ENCODE measurements at places on chromosomes 16 and 17.

DNA sequence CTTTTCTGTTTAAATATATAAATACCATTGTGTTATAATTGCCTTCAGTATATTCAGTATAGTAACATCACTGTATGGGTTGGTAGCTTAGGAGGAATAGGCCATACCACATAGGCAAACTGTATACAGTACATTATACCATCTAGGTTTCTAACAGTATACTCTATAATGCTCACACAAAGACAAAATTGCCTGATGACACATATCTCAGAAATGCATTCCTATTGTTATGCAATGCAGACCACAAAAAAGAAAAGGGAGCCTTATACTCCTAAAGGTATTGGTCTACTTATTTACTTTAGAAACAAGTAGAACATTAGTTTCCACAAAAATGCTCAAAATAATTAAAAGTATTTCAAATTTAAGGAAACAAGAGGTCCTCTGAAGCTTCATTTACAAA, 47.9 kb downstream of the SETD6 start:
- peak; percentile 16 for DNase-seq

- no peak for DNase-seq
Observed at GRCh38 chr17:58105093-58105492, 21.9 kb downstream of the DYNLL2 start.

DNA sequence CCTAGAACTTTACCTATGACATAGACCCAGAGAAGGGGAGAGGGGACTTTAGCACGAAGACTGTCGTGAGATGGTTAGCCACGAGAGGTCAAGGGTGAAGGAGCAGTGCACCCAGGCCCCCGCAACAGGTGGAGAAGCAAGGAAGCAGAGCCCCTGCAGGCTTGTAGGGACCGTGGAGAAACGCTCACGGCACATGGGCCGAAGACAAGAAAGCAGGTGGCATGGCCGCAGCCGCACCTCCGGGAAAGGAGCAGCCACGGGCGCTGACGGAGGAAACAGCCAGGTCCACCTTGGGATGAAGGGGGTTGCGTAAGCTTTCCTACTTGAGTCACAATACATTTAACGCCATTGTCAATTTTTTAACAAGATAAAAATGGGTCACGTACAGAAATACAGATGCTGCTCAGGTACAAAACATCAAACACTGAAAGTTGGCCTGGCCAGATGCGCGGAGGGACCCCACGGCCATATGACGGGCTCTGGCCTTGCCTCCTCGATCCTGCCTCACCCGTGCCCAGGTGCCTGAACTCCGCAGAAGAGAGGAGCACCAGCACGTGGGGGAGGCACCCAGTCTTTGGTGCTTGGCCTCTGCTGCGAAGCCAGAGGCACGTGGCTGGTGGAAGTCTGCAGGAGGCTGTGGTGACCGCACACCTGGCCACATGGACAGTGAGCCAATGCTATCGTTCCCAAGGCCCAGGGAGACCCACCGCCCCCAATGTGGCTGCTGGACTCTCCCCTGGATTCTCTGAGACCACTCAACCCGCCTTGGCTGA, 21.2 kb downstream of the SLC38A10 start:
- DNase-seq = peak; percentile 44

DNA sequence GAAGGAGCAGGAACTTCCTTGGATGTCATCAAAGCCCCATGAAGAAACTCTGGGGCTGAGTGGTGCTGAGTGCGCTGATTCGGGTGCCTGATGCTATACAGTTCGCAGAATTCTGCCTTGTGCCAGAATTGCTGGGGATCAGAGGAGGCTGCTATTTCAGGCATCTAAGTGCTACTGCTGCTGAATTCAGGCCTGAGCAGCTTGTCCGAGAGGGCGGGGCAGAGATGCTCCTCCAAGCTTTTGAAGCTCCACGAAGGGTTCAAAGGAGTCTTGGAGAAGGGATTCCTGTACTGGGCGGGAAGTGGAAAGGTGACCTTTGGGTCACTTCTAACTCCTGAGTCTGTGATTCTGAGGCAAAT, 227.8 kb downstream of the CCDC182 start:
- DNase-seq = no peak

DNA sequence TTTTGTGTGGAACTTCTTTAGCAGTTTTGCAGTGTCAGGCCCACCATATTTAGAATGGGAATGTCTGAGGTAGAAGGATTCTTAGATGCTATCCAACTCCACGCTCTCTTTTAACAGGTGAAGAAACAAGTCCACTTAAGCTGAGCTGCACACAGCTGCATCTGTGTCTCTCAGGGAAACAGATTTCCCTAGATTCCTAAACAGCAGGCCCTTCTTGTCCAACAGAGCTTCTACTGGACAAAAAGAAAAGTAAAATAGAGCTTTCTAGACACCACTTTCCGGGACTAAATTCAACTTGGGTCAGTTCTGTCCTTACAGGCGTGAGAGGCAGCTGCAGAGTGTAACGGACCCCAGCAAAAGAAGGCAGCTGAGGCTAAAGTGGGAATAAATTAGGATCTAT, 51.7 kb downstream of the SNX11 start:
- no peak for DNase-seq

GRCh38 chr17:37164057-37164456, 211.7 kb upstream of the C17orf78 start:
- no peak for DNase-seq

DNA sequence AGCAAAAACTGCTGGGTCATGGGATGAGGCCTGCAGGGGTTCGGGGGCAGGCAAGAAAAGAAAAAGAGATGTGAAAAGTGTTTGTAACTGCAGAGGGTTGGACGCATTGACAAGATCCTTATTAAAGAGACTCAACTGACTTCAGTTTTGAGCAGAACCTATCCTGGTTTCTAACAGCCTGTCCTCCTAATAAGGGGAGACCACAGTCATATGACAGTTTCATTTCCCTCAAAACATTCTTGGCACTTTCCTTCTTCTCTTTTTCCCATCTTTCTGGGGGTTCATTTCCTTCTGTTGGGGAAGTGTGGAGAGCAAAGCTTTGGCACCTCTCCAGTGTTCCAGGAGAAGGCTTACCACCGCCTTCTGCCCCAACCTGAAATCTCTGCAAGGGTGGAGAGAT, 118.5 kb downstream of the MAF start:
- no peak for DNase-seq

DNA sequence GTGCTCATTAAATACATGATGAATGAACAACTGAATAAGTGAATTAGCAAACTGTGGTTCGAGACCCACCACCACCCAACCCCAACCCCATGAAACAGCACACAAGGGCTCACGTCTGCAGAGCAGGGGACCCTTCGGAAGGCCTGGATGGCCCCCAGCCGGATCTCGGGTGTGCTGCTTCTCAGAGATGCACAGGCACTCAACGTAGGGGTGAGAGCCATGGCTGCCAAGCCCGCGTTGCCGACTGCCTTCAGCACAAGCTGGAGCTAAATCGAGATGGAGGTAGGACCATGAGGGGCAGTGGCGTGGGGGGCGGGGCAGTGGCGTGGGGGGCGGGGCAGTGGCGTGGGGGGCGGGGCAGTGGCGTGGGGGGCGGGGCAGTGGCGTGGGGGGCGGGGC, 93.2 kb downstream of the LITAF start:
- DNase-seq = no peak

GRCh38 chr16:3054965-3055733, 8.8 kb downstream of the MMP25 start:
- DNase-seq = peak; percentile 87

DNA sequence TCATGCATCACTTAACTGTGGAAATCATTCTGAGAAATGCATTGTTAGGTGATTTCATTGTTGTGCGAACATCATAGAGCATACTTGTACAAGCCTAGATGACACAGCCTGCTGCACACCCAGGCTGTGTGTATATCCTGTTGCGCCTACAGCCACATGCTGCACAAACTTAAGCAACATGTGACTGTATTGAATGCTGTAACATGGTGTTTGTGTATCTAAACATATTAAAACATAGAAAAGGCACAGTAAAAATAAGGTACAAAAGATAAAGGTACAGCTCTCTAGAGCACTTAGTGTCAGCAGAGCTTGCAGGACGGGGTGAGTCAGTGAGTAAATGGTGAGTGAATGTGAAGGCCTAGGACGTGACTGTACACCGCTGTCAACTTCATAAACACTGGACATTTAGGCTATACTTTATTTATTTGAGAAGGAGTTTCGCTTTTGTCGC, 11.9 kb downstream of the FOXK2 start:
- DNase-seq = no peak

DNA sequence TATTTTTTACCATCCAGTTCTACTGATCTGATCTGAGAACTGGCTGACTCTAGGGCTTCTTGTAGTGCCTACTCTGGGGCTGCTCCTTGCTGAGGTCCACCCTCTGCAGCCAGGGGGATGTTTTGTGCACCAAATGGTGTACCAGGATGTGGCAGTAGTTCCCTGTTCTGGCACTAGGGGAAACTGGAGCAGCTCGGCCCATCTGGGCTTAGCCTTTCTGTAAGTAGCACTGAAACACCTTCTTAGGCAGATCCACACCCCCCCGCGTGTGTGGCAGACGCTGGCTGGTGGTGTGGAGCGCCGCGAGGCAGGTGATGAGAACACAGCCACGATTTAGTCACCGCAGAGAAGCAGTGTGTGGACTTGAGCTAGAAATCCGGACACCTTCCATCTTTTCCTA, 17.0 kb downstream of the DUSP14 start:
- DNase-seq = peak; percentile 57

DNA sequence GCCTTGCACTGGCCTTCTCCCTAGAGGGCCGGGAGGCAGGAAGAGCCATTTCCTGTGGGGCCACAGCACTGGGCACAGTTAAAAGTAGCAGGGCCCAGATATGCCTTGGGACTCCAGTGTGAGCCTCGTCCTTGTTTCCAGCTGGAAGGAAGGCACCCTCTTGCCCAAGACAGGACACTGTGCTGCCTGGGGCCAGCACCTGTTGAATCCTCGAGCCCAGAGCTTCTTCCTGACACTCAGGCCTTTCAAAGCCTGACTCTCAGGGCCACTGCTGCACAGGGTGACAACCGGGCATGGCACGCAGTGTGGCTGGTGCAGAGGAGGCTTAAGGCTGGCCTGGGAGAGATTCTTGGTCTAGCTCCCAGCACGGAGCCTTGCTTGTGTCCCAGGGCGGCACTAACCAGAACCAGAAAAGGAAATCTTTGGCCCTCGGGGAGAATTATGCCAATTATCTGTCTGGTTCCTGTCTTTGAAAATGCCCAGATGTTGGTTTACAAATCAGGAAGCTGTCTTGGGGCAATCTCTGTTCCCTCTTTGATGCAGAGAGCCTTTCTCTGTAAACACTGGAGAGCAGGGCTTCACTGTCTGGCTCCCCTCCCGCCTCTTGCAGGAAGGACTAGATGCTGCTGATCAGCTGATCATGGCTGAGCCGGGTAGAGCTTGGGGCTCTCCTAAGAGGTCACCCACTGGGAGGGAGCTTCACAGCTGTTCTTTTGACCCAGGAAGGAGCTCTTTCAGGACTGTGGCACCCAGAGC, 11.1 kb downstream of the LDHD start:
- peak; percentile 81 for DNase-seq

GRCh38 chr16:86427433-86427851, 82.9 kb upstream of the FOXF1 start:
- DNase-seq = no peak

DNA sequence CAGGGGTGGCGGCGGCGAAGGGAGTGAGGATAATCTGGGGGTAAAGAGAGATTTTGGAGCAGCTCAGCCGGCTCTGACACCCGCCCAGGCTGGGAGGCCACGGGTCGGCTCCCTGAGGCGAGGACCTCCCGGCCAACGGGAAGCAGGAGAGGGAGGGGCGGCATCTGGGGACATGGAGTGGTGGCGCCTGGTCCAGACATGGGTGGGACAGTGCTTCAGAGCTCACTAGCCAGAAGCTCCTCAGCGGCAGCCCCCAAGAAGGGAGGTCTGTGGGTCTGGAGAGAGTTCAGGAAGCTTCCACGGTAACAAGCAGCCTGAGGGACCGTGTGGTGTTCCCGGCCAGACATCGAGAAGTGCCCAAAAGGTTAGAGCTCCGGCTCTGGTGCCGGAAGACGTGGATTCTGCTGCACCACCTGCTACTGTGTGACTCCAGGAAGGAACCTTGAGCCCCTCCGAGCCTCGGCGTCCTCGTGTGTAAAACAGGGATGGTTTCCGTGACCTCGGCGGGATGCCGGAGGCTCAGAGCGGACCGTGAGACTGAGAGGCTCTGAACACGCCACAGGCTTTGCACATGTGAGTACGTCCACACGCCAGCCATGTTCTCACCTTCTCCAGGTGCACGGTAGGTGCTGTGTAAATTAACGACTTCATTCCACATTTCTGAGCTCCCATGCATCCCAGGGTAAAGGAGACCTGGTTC, 56.9 kb downstream of the TIMM22 start:
- DNase-seq = no peak

GRCh38 chr17:73311428-73311780, 397 bp downstream of the CDC42EP4 start:
- no peak for DNase-seq

GRCh38 chr17:50240851-50241250, 33.4 kb upstream of the TMEM92 start:
- no peak for DNase-seq

GRCh38 chr16:9097266-9098219, 6.1 kb downstream of the HAPSTR1 start:
- no peak for DNase-seq

- peak; percentile 53 for DNase-seq
Observed at GRCh38 chr17:36703860-36704266, 102.5 kb downstream of the MRM1 start.

DNA sequence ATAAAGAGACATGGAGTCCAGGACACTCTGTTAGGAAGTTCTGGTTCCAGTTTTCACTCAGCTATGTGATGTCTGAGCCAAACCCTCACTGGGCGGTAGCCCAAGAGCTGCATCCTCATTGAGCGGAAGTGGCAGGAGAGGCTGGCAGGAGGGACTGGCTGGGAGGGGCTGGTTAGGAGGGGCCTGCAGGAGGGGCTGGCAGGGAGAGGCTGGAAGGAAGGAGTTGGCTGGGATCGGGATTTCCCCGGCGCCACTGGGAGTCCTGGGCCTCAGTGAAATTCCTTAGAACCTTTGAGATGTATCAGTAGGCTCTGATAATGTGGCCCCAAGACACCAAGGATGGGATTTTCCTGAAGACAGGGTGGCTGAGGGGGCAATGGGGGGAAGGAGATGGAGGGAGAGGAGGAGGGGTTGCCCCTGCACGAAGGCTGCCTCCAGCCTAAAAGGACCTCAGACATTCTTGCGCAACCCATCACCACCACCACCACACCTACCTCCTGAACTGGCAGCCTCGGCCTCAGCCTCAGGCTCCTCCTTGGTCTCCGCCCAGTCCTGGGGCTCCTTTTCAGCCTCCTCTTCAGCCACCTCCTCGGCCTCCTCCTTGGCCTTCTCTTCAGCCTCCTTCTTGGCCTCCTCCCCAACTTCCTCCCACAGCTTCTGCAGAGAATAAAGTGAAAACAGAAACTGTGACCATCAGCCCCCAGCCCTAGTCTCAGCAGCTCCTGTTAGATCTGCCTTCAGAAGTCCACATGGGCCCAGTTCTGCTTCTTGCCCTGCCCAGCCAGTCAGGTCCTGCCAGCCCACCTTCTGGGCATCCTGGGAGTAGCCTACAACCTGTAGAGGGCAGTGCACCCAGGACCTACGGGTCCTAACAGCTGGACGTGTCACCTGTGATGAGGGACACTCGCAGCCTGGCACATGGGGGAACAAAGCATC, 31.7 kb downstream of the CNGB1 start:
- peak; percentile 62 for DNase-seq

Measured in NB4 (cell line).